ENCODE measurements at places on chromosomes 11 and 22.

DNA sequence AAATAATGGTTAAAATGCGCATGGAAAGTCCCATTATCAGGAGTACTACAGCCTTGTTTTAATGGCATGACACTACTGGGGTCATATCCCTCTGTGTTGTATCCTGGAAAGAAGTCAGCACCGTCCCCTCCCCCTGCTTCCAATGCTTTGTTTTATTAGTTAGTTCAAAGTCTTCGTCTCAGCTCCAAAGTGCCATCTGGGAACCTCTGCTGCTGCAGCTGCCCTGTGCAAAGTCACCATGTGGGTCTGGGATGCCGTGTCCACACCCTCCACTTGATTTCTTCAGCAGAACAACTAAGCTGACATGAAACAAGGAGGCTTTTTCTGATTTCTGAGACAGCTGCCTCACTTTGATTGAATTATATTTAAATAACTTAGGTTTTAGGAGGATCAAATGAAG lies 29.5 kb upstream of the NCAM1 start:
- no peak for DNase-seq
- no peaks in the 10 kb centered on the region for H3K4me1 ChIP-seq
- H3K4me3 ChIP-seq = no peak overlapping the region
- H3K36me3 ChIP-seq = no peaks in the 10 kb centered on the region

DNA sequence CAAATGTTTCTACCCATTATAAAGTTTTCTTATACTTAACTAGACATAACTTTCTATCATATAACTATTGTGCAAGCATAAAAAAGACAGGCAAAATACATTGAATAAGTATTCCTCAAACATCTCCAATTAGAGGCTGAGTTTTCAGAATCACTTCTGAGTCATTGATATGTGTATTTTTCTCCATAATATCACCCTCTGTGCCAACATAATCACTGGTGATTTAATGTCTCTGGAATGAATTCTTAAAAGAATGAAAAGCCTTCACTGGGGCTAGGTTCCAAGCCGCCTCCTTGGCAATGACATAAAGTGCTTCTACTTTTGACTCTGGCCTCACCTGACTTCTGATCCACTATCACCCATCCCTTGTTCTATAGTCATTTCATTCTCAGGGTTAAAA lies 197.0 kb upstream of the E2F8 start:
- DNase-seq = no peak
- no peaks in the 10 kb centered on the region for H3K27me3 ChIP-seq
- H3K4me3 ChIP-seq = no peak overlapping the region
- H3K36me3 ChIP-seq = no peaks in the 10 kb centered on the region

GRCh38 chr11:118953265-118953664 lies 2.8 kb upstream of the UPK2 start:
- no peaks in the 10 kb centered on the region for H3K27me3 ChIP-seq
- no peak overlapping the region for H3K27ac ChIP-seq
- H3K36me3 ChIP-seq = no peaks in the 10 kb centered on the region
- H3K4me3 ChIP-seq = no peak overlapping the region

GRCh38 chr22:19352217-19352616 lies 60.7 kb upstream of the CLTCL1 start:
- H3K36me3 ChIP-seq = peaks cover 8% of the 10 kb centered on the region
- no peaks in the 10 kb centered on the region for H3K27me3 ChIP-seq
- no peak for DNase-seq

DNA sequence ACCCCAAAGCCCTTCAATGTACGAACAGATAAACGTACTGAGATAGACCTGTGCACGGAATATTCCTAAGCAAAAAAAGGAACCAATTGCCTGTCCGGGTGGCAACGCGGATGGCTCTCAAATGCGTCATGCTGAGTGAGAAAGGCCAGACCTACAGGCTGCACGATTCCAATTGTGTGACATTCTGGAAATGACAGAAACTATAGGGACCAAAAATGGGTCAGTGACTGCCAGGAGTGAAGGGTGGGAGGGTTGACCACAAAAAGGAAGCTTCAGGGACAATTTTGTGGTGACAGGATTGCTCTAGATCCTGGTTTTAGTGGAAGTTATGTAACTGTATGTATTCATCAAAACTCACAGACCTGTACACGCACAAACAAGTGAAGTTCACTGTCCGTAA lies 24.0 kb upstream of the SYT8 start:
- no peak overlapping the region for H3K27ac ChIP-seq
- no peak for DNase-seq
- no peak overlapping the region for H3K4me3 ChIP-seq
- H3K4me1 ChIP-seq = peaks cover 16% of the 10 kb centered on the region
- no peaks in the 10 kb centered on the region for H3K27me3 ChIP-seq

GRCh38 chr11:61918251-61918937 lies 1.0 kb upstream of the RAB3IL1 start:
- no peak overlapping the region for H3K27ac ChIP-seq
- no peak for DNase-seq
- H3K27me3 ChIP-seq = no peaks in the 10 kb centered on the region
- H3K36me3 ChIP-seq = no peaks in the 10 kb centered on the region

DNA sequence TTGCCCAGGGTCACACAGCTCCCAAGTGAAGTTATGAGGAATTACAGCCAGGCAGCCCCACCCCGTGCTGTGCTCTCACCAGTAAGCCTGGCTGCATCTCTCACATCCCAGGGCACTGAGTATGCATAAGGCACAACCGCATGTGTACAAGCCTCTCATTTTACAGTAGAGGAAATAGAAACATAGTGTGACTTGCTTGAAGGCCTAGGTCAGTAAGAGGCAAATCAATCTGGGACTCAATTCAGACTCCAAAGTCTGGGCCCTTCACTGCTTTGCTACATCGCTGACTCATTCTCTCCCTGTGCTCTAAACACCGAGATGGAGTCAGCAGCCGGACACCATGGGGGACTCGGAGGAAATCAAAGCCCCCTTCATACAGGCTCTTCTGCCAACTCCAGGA lies 7.9 kb downstream of the ABTB2 start:
- H3K36me3 ChIP-seq = no peaks in the 10 kb centered on the region
- no peak overlapping the region for H3K4me3 ChIP-seq
- H3K27me3 ChIP-seq = no peaks in the 10 kb centered on the region
- H3K27ac ChIP-seq = no peak overlapping the region

DNA sequence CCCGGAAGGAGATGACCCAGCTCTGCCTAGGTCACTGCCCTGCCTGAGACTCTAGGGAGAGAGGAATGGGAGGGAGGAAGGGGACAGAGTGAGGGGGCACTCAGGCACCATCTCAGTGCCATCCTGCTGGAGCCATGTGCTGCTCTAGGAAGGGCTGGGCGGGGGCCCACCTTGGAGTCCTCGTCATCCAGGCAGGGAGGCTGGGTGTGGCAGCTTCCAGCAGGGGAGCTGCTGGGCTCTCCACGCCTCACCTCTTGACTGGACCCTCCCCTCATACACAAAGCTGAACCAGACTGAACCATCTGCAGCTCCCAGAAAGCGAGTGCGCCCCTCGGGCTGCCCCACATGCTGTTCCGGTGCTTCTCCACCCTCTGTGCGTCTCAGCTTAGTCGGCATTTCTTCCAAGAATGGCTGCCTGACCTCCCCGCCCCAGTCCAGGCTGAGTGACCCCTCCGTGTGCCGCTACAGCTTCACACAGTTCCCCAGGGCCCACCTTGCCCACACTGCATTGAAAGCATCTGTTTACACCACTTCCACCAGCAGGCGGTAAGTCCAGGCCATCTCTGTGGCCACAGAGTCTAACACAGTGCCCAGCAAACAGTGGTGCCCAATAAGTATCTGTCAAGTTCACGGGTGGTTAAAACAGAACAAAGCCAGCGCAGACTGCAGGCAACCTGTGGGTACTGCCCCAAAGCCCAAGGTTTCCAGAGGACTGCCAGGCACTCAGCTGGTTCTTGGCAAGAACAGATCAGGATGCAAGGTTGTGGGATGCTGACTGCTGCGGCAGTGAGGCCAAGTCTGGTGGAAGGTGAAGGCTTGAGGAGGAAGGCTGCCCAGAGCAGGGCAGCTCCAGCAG lies 9.4 kb upstream of the TRIM29 start:
- no peaks in the 10 kb centered on the region for H3K36me3 ChIP-seq
- no peaks in the 10 kb centered on the region for H3K27me3 ChIP-seq
- H3K4me1 ChIP-seq = no peaks in the 10 kb centered on the region
